ENCODE measurements at places on chromosomes 1 and 21.

GRCh38 chr1:243269461-243269801, 13.6 kb downstream of the SDCCAG8 start:
- DNase-seq: no peak

DNA sequence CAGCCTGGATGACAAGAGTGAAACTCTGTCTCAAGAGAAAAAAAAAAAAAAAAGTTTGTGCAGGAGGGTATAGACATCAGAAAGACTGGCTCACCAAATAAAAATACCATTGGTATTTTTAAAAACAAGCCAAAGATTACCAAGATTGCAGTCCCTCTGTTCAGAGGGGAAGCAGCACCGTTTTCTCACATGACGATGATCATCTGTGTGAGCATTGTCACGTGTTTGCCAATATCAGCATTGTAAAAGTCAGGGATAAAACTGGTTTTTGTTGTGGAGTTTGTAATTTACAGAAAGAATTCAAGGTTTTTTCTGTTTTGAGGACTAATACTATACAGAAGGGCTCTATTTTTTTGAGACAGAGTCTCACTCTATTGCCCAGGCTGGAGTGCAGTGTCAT, 26.5 kb downstream of the ZNF362 start:
- DNase-seq: no peak

DNA sequence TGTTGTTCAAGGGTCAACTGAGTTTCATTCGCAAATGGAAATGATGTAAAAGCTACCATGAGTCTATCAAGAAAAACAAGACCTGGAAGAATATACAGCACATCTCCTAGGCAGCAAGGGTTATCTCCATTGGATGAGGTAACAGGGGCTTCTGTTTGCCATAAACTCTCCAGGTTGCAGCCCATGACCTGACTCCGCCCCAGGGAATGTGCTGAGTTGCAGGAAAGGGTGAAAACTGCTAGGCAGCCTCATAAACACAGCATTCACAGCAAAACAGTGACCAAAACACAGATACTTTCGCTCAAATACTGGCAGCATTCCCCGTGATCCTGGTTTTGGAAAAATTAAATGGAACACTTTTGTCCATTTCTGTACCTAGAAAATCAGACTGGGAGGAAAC, 20.2 kb upstream of the ACTA1 start:
- no peak for DNase-seq

- peak; percentile 84 for DNase-seq
Measured at GRCh38 chr1:234505769-234506102, 26.8 kb upstream of the TARBP1 start.

GRCh38 chr1:31482482-31483011, 69.5 kb downstream of the SERINC2 start:
- no peak for DNase-seq

DNA sequence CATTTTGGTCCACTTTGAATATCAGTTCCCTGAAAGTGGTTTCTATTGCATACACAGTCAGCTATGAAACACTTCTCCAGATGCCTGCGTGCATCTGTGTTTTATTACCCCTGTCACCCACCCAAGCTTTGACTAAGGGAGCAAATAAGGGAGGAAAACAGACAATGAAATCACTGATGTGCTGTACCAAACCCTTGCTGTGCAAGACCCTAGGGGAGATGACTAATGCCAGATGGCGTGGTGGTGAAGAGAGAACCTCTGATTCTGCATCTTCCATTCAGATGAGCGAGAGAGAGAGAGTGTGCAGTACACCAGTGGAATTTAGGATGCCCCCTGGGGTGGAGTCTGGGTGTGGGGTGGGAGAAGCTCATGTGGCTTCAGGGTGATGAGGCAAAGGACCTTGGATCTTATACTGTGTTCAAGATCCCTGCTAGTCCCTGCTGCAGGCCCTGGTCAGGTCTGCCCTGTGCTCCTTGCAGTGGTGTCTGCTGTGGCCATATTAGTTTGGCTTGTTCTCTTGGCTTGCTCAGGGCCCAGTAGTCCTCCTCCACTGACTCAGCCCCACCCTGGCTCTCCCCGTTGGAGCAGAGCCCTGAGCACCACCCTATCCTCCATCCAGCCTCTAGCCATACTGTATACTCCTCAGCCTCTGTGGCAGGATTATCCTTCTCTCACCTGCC, 18.5 kb downstream of the CLCA1 start:
- peak; percentile 51 for DNase-seq

GRCh38 chr1:12629511-12629956, 11.5 kb upstream of the DHRS3 start:
- no peak for DNase-seq

DNA sequence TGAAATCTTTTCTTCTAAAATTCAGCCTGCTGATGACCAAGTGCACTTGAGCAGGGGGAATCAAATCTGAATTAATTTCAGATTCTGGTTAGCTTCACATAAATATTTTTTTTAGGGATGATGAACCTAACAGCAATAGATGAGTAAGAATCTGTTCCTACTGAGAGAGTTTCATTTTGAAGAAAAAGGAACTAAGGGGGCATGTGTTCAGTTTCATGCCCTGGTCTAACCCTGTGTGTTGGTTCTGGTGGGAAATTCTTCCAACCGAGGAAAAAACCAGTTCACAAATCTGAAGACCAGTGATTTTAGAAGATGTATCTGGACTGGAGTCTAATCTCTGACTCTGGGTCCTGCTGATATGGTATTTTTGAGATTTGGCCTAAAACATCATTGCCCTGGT, 13.7 kb downstream of the SELL start:
- no peak for DNase-seq

DNA sequence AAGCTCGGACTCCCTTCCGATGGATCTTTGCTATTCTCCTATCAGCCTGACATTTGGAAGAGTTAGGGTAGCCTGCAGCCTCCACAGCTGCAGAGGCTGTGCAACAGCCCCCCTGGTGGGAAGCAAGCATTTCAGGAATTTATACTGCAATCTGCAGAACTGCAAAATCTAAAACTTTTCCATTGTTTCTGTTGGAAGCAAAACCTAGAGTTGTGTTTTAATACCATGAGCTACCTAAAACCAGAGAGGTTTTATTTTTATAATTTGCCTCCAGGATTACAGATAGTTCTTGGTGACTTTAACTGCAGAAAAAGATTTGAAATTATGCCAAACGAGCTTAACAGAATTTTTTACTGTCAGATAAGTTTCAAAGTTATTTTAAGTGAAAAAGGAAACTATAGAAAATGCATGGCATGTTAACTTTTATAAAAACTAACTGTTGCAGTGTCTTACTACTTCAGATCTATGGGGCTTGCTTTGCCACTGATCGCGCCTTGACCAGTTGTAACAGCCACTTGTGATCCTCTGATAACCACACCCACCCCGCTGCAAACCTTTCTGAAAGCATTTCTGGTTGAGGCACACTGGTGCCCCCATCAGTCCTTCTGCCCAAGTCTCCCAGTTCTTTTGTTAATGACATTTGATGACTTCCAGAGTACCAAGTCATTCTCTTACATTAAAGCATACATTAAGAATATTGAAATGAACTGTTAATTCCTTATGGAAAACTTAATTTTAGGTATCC, 64.8 kb downstream of the PRDM2 start:
- peak; percentile 70 for DNase-seq
